ENCODE measurements at places on chromosomes 12 and 14.

DNA sequence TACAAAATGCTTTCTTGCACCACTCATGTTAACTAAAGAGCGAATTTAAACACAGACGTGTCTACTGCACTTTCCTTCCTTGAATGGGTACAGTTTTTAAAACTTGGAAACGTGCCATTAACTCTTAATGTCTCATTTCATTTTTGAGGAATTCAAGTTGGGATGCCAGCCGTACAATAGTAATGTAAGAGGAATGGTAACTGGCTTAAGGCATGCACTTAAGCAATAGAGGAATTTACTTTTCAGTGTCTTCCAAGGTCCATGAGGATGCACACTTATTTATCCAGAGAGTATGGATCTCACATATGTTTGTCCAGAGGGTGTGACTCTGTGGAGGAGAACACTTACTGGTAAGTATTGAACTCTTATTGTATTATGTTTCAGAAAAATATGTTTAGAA is 52.9 kb downstream of the PPP4R4 start:
- no peak for DNase-seq

- no peak for DNase-seq
Observed at GRCh38 chr14:88063811-88064210, 58.9 kb downstream of the GPR65 start.

DNA sequence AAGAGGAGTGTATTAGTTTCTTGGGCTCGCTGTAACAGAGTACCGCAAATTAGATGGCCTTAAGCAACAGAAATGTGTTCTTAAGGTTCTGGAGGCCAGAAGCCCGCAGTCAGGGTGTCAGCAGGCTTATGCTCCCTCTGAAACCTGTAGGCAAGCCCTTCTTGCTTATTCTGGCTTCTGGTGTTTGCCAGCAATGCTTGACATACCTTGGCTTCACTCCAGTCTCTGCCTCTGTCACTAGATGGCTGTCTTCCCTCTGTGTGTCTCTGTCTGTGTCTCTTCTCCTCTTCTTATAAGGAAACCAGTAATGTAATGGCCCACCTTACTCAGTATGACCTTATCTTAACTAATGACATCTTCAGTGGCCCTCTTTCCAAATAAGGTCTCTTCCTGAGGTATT is 85.1 kb downstream of the DERA start:
- DNase-seq, result no peak

- DNase-seq, result no peak
Observed at GRCh38 chr12:120856980-120857379, 47.2 kb downstream of the SPPL3 start.

DNA sequence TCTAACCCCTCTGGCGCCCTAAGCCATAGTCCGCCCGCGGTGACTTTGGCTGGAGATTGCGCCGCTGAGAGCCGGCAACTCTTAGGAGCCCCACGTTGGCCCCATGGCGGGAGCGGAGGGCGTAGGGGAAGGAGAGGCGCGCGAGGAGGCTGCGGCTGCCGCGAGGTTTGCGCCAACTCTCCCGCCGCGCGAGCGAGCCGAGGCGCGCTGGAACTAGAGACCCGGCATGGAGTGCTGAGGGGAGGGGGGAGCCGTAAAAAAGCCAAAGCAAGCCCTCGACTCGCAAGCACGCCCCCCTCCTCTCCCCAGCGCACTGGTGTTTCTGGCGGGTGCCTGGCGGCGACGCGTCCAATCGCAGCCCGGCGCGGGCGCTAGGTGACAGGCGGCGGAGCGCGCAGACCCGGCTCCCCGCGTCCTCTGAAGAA is at the start of gene SYT10:
SYT10 (minus strand) TSS at position 233 of the 425 bp plus-strand sequence. CDS start 297 bp downstream, outside the sequence.
- DNase-seq, result no peak

GRCh38 chr14:58575956-58576355 is 61.8 kb upstream of the DACT1 start:
- no peak for DNase-seq

DNA sequence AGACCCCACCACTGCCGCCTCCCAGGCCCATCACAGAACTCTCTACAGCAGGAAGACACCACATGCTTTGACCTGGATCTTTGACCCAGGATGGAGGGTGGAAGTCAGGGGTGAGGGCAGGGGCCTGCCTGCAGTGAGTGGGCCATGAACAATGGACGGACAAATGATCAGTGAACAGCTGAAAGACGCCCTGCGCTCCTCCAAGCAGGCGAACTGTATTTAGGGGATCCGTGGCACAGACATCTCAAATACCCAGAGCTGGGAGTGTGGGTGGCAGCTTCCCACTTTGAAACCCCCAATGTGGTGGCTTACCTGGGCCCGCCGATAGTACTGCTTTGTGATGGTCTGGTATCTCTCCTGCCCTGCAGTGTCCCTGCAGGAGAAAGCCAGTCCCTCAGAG is 8.7 kb upstream of the GPX2 start:
- no peak for DNase-seq

DNA sequence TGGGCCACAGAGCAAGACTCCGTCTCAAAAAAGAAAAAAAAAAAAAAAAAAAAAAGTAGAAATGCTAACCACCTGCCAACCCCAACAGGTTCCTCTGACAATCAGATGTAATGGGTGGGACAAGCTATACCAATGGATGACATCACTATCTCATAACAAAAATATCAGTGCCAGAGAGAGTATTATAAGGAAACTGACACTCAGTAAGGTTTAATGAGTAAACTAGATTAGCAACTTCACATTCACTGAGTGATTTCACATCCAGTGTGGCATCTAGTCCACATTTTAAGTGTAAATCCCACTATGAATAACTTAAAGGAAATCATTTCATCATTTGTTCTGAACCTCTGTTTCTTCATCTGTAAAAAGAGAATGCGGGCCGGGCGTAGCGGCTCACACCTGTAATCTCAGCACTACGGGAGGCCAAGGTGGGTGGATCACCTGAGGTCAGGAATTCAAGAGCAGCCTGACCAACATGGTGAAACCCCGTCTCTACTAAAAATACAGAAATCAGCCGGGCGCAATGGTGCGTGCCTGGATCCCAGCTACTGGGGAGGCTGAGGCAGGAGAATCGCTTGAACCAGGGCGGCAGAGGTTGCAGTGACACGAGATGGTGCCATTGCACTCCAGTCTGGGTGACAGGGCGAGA is 1.8 kb downstream of the SART3 start:
- no peak for DNase-seq

DNA sequence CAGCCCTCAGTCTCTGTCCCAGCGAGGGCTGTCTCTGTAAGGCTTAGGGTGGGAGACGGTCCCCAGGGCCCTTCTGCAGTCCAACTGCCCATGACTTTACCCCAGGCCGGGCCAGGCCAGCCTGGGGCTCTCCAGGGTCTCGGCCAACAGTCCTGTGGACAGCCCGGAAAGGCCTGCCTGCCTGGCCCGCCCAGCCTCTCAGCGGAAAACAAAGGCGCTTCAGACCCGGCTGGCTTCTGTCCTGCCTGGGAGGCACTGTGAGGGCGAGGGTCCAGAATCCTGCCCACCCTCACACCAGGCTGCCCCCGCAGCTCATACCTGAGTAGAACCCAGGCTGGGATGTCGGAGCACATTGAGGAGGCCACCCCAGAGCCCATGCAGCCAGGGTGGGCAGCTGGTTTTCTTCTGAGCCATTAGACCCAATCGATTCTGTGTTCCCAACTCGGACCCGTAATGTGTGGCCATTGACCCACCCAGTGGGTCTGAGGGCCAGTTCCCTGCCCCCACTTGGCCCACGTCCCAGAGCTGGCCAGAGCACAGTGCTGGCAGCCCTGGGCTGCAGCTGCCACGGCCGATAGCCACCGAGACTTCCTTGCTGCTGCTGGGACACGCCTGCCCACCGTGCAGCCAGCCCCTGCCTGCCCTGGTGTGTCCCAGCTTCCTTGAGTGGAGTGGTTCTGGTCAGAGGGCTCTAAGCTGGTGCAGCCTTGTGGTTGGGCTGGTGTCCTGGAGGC is 1.6 kb downstream of the CRIP2 start:
- DNase-seq, result no peak

GRCh38 chr14:101605836-101606235 is 44.5 kb downstream of the DIO3 start:
- no peak for DNase-seq

DNA sequence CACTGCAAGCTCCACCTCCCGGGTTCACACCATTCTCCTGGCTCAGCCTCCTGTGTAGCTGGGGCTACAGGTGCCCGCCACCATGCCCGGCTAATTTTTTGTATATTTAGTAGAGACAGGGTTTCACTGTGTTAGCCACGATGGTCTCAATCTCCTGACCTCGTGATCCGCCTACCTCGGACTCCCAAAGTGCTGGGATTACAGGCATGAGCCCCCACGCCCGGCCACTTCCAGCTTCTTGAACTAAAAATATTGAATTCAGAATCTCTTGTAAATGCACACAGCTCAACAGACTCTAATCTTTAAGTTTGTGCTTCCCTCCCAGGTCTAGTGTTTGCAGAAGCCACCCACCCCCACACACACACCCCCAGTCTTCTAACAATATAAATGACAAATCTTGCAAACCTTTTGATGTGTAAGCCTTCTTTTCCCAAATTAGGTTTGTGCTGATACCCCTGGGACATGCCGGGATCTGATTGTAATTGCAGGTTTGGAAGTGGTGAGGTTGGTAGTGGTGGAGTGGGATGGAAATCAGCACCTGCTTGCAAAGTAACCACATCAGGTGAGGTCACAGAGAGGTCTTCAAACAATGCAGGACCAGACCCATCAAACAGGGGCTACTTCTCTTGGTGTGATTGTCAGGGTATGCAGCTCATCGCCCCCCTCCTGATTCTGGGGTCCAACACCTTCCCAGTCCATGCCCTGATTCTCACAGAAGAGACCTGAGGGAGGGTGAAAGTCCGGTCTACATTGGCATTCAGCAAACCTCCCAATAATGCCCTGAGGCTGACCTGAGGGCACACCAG is 51.4 kb upstream of the GPR132 start:
- DNase-seq, result no peak

DNA sequence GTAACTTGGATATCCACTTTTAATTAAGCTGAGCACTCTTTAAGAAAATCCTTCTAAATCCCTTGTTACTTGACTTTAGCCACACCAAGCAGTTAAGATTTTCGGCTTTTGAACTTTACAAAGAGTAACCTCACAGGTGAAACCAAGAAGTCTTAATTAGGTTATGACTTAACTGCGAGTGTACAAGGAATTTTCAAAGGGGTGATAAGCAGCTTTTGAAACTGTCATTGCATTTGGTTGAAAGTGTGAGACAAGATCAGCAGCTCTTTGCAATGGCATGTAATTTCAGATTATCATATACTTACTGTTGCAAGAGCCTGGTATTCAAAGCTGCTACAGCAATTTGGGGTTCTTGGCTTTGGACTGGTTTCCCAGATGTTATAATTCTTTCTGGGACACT is 137.5 kb downstream of the TMEM117 start:
- DNase-seq, result no peak

- DNase-seq, result no peak
Observed at GRCh38 chr12:42660968-42661937, 71.7 kb upstream of the PRICKLE1 start.

DNA sequence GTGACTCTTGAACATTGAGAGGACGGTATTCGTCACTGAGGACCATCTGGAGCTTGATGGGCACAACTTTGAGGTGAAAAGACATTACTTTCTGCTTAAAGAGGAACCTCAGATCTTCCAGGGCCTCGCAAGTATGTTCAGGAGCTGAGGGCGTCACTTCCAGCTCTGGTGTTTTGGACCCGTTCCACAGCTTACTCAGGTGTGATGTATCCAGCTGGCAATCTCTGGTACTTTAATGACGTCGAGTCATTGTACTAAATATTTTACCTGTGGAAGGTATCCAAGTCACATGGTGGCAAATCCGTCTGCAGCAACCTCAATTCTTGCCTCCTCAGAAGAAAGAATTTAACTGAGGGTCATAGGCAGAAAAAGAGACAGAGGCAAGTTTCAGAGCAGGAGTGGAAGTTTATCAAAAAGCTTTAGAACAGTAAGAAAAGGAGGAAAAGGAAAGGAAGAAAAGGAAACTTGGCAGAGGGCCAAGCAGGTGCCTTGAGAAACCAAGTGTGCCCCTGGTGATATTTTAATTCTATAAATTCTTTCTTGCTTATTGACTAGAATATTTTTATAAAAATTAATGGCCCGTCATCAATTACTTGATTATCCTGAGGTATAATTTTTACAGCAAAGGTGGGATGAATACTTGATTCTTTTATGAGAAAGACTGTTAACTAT is 250.6 kb downstream of the AEBP2 start:
- no peak for DNase-seq

DNA sequence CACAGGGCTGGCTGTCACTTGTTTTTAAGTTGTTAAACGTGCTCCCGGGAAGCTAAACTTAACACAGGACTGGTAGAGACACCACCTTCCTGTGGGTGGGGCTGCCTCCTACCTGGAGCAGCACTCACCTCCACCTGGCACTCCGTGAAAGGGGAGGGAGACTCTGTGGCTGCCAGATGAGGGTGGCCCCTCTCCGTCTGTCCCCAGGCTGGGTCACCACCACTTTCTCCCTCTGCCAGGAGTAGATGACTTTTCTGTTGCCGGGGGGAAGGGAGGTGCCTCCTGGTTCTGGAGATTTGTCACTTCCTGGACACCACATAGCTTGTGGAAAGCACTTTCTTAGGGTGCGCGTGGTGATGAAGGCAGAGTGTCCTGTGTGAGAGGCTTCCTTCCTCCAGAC is 81.3 kb downstream of the WDR20 start:
- no peak for DNase-seq

- DNase-seq, result no peak
Observed at GRCh38 chr14:75609116-75609515, 30.7 kb downstream of the FLVCR2 start.

GRCh38 chr12:26135571-26135970 is 10.7 kb upstream of the BHLHE41 start:
- no peak for DNase-seq

DNA sequence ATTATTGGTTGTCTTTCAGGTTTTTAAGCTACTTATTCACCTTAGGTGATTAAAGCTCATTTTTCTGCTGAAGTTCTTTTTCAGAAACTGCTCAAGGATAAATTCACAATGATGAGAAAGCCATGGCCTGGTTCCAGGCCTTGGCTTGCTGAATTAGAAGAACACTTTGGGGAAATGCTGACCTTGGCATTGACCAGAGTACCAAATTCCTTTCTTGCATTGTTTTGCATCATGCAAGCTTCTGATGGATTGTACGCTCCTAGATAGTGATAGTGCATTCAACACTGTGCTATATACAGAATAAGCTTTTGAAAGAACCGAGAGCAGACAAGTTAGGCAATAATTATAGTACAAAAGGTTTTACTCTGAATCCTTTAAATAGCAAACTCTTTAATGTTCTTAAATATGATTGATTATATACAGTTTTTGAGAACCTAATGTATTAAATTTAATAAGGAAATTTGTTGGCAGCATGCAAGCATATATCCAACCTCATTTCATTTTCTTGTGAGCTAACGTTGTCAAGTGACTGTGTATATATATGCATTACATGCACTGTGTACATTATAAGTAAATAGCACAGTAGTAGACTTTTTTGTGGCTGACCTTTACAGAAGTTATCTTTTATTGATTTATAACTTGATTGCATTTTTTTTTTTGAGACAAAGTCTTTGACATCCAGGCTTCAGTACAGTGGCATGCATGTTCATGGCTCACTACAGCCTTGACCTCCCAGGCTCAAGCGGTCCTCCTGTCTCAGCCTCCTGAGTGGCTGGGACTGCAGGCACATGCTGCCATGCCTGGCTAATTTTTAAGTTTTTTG is 99.2 kb downstream of the DIP2B start:
- no peak for DNase-seq

All from stimulated activated CD4-positive, alpha-beta T cell treated with anti-CD3 and anti-CD28 coated beads, Interleukin-4, amount 100 ng/mL, for 48 hours (primary cell).